ENCODE measurements at places on chromosomes 16 and 17.

GRCh38 chr16:30185683-30186421 lies 2.5 kb downstream of the CORO1A start:
- peak; percentile 94 for DNase-seq

GRCh38 chr17:76138896-76139752 lies 1.9 kb downstream of the FOXJ1 start:
- DNase-seq = no peak

DNA sequence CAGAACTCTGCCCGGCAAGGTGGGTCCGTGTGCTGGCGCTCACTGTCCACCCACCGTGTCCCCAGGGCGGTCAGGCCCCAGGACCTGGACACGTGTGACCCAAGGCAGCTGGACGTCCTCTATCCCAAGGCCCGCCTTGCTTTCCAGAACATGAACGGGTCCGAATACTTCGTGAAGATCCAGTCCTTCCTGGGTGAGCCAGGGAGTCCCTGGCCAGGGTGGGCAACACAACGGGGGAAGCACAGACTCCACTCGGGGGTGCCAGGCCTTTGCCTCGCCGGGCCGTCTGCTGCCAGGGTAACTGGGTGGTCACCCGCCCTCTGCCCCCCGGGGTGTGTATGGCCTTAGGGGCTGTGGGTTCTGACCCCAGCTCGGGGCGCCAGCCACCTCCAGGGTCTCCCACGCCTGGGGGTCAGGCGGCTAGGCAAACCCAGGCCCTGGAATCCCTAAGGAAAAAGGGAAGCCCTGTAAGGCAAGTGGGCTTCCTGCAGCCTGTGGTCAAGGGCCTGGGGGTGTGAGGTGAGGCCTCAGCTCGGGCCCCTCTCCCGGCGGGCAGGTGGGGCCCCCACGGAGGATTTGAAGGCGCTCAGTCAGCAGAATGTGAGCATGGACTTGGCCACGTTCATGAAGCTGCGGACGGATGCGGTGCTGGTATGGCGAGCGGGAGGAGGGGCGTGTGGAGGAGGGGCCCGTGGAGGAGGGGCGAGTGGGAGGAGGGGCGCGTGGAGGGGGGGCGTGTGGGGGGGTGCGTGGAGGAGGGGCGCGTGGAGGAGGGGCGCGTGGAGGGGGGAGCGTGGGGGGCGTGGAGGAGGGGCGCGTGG lies 6.5 kb downstream of the MSLN start:
- no peak for DNase-seq

DNA sequence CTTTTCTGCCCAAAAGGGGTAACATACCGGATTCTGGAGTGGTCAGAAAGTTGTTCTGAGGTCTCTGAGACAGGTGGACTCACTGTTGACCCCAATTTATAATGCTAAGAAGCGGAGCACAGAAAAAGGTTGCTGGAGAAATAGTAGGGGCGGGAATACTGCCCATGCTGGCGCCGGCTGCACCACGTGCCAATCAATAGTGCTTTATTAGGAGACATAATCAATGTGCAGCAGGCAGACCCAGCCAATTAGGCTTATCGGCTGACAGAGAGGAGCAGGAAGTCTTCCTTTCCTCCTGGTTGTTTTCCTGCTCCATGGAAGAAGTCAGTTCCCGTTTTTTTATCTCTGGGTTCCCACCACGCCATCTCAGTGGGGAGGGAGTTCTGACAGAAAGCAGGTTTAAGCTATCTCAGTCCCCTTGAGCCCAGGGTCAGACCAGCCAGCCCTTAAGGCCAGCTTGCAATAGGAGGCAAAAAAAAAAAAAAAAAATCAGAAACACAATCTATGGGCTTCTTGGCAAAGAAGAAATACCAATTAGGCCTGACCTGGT lies 68.2 kb upstream of the IRX6 start:
- DNase-seq = no peak

- no peak for DNase-seq
These were observed 7.8 kb downstream of the MLYCD start for GRCh38 chr16:83906683-83907082.

- DNase-seq = no peak
These were observed 23.7 kb downstream of the CNGB1 start for GRCh38 chr16:57947261-57947660.

- no peak for DNase-seq
These were observed 353.7 kb downstream of the SHISA9 start for GRCh38 chr16:13254998-13255614.
